Hematopoietic multipotent progenitor cell treated with erythropoietin and hydrocortisone succinate and interleukin-3 and kit ligand, for 8 days (in vitro differentiated cells): ENCODE measurements at places on chromosomes 4 and X.

GRCh38 chr4:25813448-25814106 lies 49.2 kb downstream of the SEL1L3 start:
- DNase-seq, result no peak

DNA sequence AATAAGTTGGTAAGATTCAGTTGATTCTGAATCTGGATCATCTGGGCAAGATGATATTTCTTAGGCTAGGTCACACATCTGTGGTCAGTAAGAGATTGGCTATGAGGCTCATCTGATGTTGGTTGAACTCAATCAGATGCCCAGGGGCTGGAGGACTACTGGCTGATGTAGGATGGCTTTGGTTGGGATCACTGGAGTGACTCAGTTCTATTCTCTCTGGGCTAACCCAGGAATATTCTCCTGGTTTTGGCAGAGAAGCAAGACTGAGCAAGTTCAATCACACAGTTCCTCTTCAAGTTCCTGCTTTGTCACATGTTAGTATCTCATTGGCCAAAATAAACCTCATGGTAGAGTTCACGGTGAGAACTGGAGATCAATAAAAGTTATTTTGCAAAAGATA lies 902.3 kb upstream of the SLIT2 start:
- no peak for DNase-seq

- DNase-seq, result no peak
Measured at GRCh38 chr4:75135068-75135825, 202.3 kb downstream of the PARM1 start.

GRCh38 chr4:37803348-37803973 lies 23.0 kb upstream of the PGM2 start:
- peak; percentile 81 for DNase-seq

GRCh38 chr4:17284323-17285175 lies 227.3 kb downstream of the QDPR start:
- DNase-seq, result no peak

- no peak for DNase-seq
Measured at GRCh38 chr4:168881781-168882420, 128.2 kb downstream of the CBR4 start.

DNA sequence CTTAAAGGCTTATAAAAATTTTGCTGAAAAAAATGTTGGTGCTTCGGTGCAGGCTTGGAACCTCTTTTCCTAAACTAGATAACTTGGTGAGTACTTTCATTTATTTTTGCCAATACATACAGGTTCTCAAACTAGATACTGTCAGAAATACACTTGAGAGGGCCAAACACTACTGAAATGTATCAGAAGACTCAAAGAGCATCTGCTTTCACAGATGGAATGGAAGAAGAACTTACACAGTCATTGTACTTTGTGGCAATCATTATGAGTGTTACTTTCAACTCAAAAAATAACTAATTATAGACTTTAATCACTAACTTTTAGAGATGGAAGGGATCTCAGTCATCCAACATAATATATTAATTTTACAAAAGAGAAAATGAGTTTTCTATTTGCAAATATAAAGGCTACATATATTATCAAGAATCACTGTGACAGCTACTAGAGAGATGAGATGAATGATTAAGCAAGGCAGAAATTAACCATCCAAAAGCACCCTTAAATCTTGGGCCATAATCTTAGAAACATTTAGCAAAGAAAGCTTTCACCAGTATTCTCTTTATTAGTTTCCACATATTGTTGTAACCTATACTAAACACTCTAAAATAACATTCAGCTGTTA lies 1.0 kb downstream of the ENAM start:
- DNase-seq, result no peak

DNA sequence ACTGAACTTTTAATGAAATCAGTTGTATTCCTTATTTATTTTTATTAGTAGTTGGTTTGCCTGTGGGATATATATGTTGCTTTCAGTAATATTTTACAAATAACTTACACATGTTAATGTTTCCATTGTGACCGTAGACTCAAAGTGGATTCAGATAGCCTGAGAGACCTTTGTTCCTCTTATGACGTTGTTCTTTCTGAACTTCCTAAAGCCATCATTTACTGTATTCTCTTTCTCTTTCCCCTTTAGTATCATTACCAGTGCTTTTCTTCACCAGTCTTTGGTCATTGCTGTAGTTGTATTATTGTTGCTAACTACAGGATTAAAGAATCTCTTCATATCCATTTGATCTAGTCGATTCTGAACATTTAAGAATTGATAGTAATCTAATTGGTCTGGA lies 4.3 kb downstream of the STIM2 start:
- no peak for DNase-seq

- no peak for DNase-seq
Measured at GRCh38 chrX:138938003-138938402, 226.5 kb upstream of the FGF13 start.

DNA sequence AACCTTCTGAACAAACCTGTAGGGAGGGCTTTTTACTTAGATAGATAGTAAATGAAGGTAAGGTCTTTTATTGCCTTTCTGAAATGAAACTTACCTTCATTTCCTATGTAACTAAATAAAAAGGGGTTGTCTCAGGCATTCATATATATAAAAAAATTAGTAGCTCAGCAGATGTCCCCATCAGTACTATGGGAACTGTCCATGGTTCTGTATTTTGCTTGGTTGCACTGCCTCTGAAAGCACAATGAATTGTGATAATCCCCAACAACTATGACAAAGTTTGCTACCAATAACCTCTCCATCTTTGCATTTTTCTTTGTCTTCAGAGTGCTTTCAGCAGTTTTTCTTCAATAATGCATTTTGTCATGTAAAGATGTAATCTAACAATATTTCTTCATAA lies 222.4 kb downstream of the SLIT2 start:
- no peak for DNase-seq

DNA sequence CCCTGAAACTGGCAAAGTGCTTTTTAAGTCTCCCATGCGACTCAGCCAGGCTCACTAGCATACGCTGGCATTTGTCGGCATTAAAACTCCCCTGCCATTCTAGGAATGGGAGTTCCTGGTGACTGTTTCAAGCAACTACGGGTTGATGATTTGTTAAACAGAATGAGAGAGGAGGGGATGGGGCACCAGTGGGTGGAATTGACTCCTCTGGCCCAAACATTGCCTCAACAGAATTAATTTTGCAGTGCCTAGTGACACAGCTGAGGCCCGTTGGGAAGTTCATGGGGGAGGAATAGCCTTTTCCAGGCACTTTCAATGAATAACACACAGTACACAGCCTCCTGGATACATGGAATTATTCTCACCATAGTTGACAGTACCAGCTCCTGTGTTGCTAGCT lies 30.1 kb downstream of the NEUROG2 start:
- no peak for DNase-seq

GRCh38 chr4:108709722-108710121 lies 53.1 kb downstream of the ETNPPL start:
- no peak for DNase-seq

- peak; percentile 45 for DNase-seq
Measured at GRCh38 chrX:134171661-134172587, 65.1 kb upstream of the CCDC160 start.

GRCh38 chr4:24729119-24729730 lies 66.1 kb upstream of the SOD3 start:
- DNase-seq, result no peak

GRCh38 chr4:37991623-37992410 lies 31.6 kb downstream of the PTTG2 start:
- no peak for DNase-seq

DNA sequence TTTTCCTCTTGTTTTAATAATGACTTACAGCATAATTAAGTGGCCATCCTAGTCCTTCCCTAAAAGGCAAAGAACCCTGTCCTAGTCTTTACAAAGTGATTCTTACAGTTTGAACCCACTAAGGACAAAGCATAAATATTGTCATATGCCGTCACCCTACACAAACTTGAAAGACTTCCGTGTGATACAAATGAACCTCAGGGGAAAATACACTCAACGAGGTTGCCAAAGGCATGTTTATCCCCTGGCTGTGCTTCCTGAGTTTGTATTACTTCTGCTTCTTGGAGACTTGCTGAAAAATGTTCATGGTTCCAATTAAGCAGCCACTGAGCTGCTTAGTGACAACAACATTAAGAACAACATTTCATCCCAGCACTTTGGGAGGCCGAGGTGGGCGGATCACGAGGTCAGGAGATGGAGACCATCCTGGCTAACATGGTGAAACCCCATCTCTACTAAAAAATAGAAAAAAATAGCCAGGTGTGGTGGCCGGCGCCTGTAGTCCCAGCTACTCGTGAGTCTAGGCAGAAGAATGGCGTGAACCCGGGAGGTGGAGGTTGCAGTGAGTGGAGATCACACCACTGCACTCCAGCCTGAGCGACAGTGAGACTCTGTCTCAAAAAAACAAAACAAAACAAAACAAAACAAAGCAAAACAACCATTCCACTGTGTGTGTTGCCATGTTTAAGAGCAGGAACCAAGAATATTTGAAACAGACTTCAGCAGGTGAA lies 16.2 kb downstream of the RASSF6 start:
- DNase-seq, result no peak

DNA sequence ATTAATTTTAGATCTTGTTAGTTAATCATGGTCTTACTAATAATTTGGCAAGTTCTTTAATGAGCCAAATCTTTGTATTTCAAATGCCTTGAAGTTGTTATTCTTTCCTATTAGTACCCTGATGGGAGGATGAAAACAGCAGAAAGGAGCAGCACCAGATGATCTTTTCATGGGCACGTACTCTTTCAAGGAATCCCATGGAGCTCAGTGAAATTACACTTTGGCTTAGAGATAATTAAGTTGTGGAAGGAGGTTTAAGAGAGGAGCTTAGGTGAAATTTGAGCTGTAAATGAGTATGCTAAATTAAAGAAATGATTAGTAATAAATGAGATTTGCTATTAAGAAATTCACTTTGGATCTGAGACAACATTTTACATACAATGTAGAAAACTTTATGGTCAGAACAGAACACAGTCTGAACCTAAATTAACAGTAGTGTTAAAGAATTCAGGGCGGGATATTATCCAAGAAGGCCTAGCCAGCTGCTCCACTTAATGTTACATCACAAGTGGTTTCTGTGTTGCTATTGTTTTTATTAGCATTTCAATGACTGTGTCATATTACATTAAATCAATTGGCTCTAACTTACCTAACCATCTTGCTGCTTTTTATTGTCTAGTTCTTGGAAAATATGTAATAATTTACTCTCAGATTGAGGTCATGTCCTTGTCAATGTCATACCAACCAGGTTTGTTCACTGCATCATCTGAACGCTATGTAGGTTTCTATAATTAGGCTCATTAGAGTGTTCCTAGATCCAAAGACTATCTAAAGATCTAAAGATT lies 3.9 kb downstream of the MTHFD2L start:
- no peak for DNase-seq

DNA sequence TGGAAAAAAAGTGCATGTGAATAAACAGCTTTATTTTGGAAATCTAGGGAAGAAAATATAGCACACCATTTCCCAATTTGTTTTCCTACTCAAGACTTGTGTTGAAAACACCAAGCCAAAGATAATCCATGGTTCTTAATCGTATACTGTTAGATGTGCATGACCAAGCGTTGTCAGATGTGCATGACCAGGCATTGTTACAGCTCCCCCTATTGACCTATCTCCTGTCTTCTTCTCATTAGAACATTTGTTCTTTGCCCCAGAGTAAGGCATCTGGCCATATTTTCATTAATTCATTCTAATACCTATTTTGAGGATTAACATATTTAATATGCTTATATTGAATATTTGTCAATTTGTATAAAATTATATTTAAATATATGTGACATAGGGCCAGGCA lies 14.4 kb upstream of the VCX start:
- DNase-seq, result no peak

DNA sequence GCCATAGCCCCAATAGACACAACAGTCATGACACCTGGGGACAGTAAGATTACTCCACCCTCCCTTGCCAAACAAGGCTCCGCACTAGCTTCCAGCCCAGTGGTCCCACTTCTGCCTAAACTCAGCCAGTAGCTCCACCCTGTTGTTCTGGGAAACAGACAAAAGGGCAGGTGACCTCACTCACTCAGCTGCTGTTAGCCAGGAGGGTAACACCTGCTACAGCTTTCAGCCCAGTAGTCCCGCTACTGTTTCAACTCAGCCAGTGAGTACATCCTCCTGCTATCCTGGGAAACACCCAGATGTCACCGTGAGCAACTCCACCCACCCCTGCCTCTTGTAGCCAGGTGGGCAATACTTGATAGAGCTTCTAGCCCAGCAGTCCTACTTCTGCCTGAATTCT lies 162.7 kb upstream of the CPXCR1 start:
- no peak for DNase-seq

GRCh38 chrX:124257924-124258702 lies 74.3 kb upstream of the TEX13D start:
- DNase-seq, result no peak

GRCh38 chr4:156217236-156217635 lies 263.6 kb upstream of the CTSO start:
- DNase-seq, result no peak

DNA sequence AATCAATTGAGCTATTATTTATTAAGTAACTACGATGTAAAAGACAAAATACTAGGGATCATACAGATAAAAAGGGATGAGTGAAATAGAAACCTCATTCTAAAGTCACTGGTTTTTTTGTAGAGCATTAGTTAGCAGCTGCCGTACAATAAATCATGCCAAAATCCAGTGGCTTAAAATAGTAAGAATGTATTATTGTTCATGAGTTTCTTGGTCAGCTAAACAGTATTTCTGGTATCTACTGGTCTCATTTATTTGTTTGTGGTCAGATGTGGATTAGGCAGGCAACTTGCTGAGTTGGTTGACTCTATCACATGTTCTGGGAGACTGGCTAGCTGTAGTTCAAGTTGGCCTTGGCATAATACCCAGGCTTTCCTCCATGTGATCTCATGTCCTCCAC lies 667.3 kb downstream of the GALNTL6 start:
- no peak for DNase-seq

DNA sequence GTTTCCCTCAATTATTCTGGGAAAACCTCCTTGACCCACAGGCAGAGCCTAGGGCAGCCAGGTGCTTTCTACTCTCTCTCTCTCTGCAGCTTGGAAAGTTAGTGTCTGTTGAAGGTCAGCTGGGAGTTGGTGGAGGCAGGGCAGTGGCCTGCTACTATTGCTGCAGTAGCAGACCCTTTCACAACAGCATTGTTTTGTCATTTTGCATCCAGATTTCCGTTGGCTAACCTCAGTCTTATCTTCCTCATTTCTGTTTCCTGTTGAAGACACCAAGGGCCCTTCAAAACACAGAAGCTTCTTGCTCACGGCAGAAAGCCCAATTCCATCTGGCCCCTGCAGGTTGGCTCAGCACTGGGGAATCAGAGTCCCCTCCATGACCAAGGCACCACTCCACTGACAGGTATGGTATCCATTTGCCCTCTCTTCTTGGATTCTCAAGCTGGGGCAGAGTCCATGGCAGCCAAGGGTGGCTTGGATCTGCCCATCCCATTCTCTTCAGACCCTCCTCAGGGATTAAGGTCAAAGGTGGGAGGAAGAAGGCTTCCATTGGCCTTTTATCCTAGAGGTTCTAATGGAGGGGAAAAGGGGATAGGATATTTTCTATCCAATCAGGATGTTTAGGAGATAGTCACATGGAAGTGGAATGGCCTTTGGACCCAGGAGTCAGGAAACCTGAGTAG lies 24.6 kb downstream of the VSIG4 start:
- DNase-seq, result peak; percentile 90

DNA sequence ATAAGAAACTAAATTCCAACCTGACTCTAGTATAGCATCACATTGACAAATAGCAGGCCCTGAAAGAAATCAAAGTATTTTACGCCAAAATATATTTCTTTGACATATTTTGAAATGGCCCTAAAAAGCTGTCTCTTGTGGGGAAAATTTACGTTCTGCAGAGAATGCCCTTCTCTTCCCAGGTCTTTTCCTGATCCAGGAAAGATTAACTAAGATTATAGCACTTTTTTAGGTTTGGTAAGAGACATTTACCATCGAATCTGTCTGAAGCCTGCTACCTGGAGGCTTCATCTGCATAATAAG lies 121.1 kb downstream of the ATXN3L start:
- DNase-seq, result no peak
